Activated CD4-positive, alpha-beta memory T cell treated with anti-CD3 and anti-CD28 coated beads for 36 hours (primary cell): ENCODE measurements at places on chromosomes 6 and 20. TPM values are rescaled to one million over a fixed set of nuclear protein-coding genes. Genes with fewer than 3 reads are reported as not detected.

Gene MYLK4
- 0.05 TPM for total RNA-seq

Gene SLC26A8
- total RNA-seq = not detected

Gene NHLRC1
- 0.10 TPM for total RNA-seq

DNA sequence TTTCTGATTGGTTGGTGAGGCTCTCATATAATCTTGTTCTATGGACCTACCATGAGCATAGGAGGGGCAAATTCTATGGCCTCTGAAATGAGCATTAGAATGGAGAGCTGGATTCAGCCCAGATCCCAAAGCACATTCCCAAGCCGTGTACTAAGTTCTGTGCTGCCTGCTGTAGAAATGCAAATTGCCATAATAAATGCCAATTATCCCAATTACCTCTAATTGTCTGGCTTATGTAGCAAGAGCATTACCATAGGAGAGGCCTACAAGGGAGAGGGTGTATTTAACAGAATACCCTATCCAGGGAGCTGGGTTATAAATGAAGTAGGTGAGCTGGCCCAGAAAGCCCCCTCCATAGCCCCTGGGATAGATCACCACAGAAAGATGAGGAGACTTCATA is 126.8 kb downstream of the LRFN2 start:
- H3K27ac ChIP-seq = no peak overlapping the region
- no peaks in the 10 kb centered on the region for H3K36me3 ChIP-seq
- H3K27me3 ChIP-seq = peaks cover 6% of the 10 kb centered on the region
- DNase-seq = no peak
- no peak overlapping the region for H3K4me3 ChIP-seq

DNA sequence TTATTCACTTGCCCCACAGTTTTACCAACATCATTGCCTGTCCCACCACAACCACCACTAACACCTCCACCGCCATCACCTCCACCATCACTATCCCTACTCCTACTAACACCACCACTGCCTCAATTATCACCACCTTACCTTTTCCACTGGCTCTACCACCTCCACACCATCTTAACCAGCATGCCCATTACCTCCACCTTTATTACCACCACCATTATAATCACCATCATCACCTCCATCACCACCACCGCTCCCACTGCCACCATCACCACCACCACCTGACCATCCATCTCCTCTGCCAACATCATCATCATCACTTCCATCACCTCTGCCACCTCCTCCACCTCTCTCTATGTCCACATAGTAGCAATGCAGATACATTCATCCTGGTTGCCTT is 90.0 kb downstream of the SNAP25 start:
- H3K4me3 ChIP-seq = no peak overlapping the region
- no peak for DNase-seq
- H3K4me1 ChIP-seq = peaks cover 8% of the 10 kb centered on the region
- H3K27ac ChIP-seq = no peak overlapping the region

GRCh38 chr20:58551631-58552030 is 36.4 kb upstream of the APCDD1L start:
- no peaks in the 10 kb centered on the region for H3K36me3 ChIP-seq
- no peak for DNase-seq
- peaks cover 9% of the 10 kb centered on the region for H3K27me3 ChIP-seq
- no peak overlapping the region for H3K4me3 ChIP-seq

DNA sequence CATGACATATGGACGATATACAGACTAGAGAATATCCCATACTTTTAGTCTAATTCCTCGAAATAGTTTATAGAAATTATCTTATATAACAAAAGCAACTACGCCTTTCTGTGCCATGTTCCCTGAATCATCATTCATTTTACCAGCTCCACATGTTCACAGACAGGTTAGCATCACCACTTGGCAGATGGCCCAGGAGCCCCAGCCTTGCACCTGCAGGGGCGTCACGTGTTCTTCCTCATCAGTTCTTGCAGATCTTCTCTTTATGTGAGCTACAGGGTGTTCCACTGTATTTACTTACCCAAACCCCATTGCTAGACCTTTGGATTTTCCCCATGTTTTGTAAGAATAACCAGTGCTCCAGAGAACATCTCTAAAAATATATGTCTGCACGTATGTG is 12.6 kb upstream of the BNIP5 start:
- no peak overlapping the region for H3K4me3 ChIP-seq
- H3K27me3 ChIP-seq = peaks cover 13% of the 10 kb centered on the region
- H3K27ac ChIP-seq = no peak overlapping the region
- peak; percentile 22 for DNase-seq
- peaks cover 8% of the 10 kb centered on the region for H3K4me1 ChIP-seq

- H3K36me3 ChIP-seq = no peaks in the 10 kb centered on the region
- H3K27me3 ChIP-seq = no peaks in the 10 kb centered on the region
- H3K4me1 ChIP-seq = no peaks in the 10 kb centered on the region
- no peak overlapping the region for H3K27ac ChIP-seq
- DNase-seq = no peak
Observed at GRCh38 chr20:7366189-7366588, 574.1 kb downstream of the HAO1 start.

DNA sequence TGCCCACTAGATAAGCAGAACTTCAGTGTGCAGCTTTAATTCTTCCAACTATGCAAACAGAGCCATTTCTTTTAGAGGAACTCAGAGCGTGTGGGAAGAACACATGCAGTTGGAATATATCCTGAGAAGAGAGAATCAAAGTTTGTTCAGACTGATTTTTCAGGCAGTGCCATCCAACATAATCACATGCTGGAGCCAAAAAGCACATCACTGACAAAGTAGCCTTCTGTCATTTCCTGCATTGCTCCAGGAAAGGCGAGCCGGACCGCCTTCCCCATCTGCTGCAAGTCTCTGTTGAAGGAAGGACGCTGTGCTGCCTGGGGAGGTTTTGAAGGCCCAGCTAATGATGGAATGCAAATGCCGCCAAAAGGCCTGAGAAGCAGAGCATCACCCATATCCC is 98.4 kb downstream of the DOK5 start:
- no peaks in the 10 kb centered on the region for H3K27me3 ChIP-seq
- DNase-seq = no peak
- H3K4me1 ChIP-seq = no peaks in the 10 kb centered on the region
- no peak overlapping the region for H3K27ac ChIP-seq
